ENCODE measurements at places on chromosomes 16 and 17.

GRCh38 chr17:43782913-43783680 lies 2.9 kb downstream of the CFAP97D1 start:
- DNase-seq: no peak

DNA sequence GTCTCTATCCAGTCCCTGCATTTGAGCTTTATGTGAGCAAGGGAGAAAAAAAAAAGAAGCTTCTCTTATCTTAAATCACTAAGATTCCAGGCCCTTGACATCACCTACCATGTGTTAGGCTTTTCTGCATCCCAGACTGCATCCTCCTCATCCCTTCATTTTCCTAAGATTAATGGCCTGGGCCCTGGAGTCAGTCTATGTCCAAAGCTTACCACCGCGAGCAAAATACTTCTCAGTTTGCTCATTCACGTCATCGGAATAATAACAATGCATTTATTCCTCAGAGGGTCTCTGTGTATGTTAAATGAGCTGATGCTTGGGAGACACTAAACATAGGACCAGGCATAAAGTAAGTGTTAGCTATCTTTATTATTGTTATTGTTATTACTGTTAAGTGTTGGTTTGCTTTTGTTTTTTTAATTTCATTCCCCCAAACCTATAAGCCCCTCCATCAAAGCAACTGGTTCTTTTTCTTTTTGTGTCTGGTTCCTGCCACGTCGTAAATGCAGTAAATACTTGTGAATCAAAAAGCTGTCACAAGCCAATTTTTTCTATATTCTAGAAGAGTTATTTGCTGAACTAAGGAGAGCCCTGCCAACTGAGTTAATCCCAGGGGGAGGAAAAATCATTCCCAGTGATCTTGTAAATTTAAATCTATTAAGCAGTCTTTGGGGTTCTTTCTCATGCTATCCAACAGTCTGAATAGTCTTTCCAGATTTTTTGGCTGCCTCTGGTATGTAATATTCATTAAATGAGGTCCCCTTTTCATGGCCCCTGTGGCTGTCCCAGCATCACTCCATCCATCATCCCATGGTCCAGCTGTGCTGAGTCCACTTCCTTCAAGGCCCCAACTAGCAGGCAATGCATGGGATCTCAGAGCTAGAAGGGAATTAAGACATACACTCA lies 46.5 kb downstream of the VAT1L start:
- no peak for DNase-seq

- DNase-seq: no peak
Measured at GRCh38 chr17:39800540-39800939, 62.8 kb downstream of the GRB7 start.

DNA sequence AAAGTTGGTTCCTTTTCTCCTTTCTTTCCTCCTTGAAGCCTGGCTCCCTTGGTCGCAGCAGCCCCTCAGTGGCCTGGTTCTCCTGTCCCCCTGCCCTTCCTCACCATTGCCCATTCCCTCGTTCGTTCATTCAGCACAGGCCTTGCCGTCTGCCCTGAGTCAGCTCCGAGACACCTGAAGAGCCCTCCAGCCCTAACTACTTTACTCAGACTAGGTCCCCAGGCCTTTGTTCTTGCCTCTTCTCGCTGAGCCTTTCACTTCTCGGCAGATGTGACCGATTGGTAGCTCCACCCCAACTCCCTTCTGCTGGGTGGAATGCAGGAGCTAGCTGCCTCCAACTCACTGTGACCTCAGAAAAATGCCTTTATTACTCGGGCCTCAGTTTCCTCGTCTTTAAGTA lies 7.0 kb upstream of the ADAM11 start:
- DNase-seq: no peak

GRCh38 chr17:9200699-9201359 lies 179.5 kb downstream of the NTN1 start:
- DNase-seq: no peak

- DNase-seq: no peak
Measured at GRCh38 chr16:75298267-75298666, 46.8 kb upstream of the BCAR1 start.

- DNase-seq: no peak
Measured at GRCh38 chr17:69874175-69874670, 200.8 kb upstream of the KCNJ16 start.

DNA sequence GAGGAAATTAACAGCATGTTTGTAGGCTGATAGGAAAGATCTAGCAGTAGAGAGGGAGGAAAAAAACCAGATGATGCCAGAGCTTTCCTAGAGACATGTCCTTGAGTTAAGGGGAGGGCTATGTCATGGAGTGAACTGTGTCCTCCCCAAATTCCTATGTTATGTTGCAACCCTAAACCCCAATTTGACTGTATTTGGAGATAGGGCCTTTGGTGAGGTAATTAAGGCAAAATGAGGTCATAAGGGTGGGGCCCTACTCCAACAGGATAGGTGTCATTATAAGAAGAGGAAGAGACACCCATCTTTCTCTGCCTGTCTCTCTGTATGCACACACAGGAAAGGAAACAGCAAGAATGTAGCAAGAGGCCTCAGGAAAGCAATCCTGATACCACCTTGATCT lies 195.3 kb upstream of the AXIN2 start:
- no peak for DNase-seq

All from stimulated activated CD4-positive, alpha-beta T cell treated with anti-CD3 and anti-CD28 coated beads, Interleukin-4, amount 100 ng/mL, for 48 hours (primary cell).